ENCODE measurements at places on chromosomes 5 and 9.

- DNase-seq, result no peak
Measured at GRCh38 chr5:102737161-102737560, 17.9 kb upstream of the PAM start.

- DNase-seq, result no peak
Measured at GRCh38 chr5:178388386-178389025, 155.9 kb upstream of the PHYKPL start.

DNA sequence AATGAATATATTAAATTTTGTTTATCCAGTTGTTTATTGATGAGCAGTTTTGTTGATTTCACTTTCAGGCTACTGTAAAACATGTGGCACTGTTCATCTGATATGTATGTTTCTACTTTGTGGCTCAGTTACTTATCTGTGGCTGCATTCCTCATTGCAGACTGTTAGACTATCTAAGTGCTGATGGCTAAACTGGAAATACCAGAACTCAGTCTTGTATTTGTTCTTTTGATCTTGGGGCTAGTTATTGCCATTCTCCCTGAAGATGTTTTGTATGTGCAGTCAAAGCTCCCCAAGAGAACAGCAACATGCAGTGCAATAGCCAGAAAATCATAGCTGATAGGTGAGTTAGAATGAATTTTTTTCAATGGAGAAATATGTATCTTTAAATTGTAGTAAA is 162.2 kb downstream of the GADD45G start:
- no peak for DNase-seq

DNA sequence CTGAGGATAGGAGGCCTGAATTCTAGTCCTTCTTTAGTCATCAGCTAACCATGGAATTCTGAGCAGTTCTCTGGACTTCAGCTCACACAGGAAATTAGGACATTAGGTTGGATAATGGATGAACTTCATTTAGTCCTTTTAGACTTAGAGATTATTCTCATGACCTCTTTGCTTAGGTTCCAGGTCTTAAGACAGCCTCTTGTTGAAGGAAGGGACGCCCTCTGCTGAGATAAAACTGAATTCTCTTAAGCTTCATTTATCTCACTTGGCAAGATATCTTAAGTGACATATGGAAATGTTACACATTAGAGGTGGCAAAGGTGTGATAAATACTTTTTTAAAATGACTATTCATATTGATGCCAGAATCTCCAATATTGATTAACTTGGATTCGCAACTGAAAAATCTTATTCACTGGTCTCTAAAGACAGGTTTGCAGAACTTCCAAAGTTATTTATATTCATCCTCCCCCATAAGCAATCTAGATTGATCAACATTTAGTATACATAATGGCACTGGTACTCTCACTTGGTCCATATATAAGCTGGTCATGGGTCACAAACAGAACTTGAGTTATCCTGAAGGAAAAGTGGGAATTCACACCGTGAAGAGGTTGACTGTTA is 16.9 kb upstream of the ZNF366 start:
- DNase-seq, result no peak

DNA sequence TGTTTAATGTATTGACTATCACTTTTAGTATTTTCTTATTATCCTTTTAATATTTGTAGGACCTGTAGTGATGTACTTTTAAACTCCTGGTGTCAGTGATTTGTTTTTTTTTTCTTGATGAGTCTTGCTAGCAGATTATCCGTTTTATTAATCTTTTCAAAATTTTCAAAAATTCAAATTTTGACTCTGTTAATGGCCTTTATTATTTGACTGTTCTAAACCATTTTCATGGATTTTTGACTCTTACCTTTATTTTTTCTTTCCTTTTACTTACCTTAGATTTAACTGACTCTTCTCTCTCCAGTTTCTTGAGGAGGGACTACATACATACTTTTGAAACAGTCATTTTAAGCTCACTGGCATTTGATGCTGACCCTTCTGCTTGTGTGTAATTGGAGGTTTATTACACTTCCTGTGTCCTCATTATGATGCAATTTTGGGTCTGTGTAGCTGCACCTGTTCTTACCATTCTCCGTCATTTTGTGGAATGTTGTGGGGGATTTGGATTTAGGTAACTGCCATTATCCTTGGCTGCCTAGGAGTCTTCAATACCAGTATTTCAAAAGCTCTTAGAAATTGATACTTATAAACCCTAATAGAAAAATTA is 32.0 kb upstream of the EXOC3 start:
- no peak for DNase-seq

DNA sequence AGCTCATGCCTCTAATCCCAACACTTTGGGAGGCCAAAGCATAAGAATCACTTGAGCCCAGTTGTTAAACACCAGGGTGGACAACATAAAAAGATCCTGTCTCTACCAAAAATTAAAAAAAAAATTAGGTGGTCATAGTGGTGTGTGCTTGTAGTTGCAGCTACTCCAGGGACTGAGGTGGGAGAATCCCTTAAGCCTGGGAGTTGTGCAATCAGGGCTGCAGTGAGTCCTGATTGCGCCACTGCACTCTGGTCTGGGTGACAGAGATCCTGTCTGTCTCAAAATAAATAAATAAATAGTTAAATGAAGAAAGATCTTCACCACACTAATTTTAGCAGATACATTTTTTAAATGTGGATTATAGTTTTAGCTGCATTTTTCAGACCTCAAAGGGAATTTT is 433.2 kb downstream of the MAT2B start:
- no peak for DNase-seq

DNA sequence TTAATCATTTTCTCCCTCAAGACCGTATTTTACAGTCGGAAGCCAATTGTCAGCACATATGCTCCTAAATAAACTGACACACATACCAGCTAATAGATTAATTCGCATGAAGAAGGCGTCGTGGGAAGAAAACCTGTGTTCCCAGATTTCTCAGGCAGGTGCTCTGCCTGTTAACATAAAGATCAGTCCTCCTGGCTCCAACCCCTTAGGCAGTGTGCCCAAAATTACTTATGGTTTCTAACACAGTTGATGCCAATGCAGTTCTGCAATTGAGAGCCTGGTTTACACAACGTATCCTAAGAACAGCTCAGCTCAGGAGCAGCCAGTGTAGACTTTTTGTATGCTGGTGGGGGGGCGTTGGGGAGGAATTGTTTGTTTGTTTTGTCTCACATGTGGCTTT is 208.3 kb downstream of the ENC1 start:
- DNase-seq, result no peak
